ENCODE measurements at places on chromosomes 7 and 10.
A peak's percentile ranks its signal among the peaks of the same experiment; 100 is the strongest.

- DNase-seq, result no peak
These were observed 619.6 kb downstream of the ARL4A start for GRCh38 chr7:13307040-13307439.

DNA sequence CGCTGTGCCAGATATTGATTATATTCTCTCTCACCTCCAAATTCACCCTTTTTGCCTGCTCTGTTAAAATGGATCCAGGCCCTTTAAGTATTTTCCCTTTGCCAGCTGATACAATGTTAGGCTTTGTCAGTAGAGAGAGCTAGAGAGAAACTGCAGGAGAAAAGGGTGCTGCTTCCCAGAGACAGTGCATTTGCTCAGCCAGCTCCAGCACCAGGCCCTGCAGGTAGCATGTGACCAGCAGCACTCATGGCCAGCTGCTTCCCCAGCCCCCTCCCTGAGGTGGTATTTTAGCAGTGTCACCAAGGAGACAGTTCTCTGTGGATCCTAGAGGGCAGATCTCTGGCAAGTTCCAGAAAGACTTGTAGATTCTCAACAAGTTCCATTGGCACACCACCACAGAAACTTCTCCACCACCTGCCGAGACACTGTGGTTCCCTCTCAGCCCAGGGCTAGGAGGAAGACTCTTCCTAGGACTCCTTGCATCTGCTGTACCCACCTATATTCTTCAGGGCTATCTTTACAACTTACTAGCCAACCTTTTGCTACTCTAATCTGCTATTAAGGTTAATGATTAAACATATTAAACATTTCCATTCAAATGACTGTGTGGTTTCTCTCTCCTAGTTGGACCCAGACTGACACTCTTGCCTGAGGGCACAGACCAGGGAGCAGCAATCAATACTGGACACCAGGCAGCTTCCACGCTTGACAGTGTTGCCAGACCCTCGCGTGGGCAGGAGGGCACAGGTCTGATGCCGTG, 35.6 kb upstream of the ADAM12 start:
- no peak for DNase-seq

DNA sequence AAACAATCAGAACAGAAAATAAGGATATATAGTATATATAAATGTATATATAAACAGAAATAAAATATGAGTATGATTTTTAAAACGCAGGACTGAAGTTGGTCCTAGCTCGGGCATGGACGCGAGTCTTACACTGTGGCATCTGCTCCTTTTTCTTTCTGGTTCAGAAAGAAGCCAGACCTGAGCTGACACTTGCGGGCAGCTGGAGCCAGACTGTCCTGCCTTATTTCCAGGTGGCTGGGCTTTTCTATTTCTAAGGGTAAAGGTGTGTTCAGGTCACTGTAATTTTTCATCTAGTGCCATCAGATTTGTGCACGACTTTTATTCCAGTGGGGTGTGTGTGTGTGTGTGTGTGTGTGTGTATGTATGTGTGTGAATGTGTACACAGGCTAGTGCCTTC, 166.4 kb downstream of the GALNT17 start:
- DNase-seq, result no peak

- DNase-seq, result no peak
These were observed 79.3 kb upstream of the PDGFA start for GRCh38 chr7:598899-599298.

DNA sequence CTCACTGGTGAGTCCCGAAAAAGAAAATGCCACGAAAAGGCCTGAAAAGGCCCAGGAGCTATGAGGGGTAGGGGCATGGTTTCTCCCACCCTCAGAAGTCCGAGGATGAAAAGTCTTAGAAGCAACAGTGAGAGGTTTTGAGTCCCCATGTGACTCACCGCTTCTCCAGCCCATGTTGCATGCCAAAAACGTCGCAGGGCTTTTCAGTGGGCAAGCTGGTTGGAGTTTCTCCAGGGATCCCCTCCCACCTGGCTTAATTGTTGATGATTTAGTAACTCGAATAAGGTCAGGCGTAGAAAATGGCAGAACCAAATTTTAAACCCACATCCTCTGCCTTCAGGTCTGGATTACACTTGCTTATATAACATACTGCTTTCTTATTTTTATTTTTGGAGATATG, 96.3 kb upstream of the ARMC3 start:
- DNase-seq, result no peak

GRCh38 chr10:22504766-22505165, 159.5 kb downstream of the SPAG6 start:
- DNase-seq, result no peak

- DNase-seq, result no peak
These were observed 694.4 kb upstream of the C7orf33 start for GRCh38 chr7:147896121-147896520.

DNA sequence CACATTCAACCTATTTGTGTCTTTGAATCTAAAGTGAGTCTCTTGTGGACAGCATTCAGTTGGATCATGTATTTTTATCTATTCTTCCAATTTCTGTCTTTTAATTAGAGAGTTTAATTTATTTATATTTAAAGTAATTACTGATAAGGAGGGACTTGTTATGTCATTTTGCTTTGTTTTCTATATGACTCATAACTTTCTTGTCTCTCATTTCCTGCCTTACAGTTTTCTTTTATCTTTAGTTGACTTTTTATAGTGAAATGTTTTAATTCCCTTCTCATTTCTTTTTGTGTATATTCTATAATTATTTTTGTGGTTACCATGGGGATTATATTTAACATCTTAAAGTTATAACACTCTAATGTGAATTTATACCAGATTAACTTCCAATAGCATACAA, 7.3 kb upstream of the ZNF518A start:
- no peak for DNase-seq

- no peak for DNase-seq
These were observed 96.2 kb downstream of the CDH23 start for GRCh38 chr10:71492872-71493271.

- no peak for DNase-seq
These were observed 72.7 kb upstream of the MRLN start for GRCh38 chr10:59825932-59826331.

GRCh38 chr7:76063525-76063924, 15.6 kb downstream of the MDH2 start:
- DNase-seq, result peak; percentile 61

DNA sequence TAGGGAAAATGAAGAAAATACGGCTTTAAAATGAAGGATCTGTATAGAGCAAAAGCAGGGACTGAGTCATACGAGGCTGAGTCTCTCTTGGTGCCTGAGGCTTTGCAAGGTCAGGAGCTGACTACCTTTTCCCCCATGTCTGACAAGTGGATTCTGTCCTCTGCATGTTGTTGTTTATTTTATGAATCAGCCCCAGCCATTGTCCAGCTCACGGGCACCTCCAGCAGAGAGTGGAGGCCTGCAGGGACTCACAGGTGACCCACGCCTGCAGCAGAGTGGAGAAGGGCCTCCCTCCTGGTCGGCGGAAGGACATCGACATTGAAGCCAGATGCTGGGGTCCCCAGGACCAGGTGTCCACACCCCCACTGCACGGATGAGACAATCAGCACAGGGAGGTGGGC, 233.9 kb downstream of the WDR37 start:
- DNase-seq, result peak; percentile 2

- no peak for DNase-seq
These were observed 42.7 kb downstream of the PRF1 start for GRCh38 chr10:70559861-70560260.

DNA sequence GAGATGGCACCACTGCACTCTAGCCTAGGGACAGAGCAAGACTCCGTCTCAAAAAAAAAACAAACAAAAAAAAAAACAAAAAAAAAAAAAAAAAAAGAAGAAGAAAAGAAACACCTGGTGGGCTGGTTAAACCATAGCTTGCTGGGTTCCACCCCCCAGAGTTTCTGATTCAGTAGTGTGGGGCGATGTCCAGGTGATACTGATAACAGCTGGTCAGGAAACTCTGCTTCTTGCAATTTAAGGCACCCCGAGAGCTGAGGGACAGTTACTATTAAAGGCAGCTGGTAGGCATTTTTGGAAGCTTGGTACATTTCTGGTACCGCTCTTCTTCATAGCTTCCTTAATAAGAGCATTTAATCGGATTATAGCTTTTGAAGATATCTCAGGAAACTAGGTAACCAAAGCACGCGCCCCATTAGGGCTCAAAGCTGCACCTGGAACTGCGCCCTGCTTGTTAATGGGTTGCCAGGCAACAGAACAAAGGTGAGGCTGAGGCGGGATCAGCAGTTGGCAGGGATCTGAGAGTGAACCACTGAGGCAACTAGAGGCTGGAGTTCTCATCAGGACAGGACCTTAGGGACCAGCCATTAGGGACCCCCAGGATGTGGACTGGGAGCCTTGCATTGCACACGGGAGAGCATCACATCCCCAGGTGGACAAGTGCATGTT, 6.5 kb upstream of the SDK1 start:
- DNase-seq, result peak; percentile 59

DNA sequence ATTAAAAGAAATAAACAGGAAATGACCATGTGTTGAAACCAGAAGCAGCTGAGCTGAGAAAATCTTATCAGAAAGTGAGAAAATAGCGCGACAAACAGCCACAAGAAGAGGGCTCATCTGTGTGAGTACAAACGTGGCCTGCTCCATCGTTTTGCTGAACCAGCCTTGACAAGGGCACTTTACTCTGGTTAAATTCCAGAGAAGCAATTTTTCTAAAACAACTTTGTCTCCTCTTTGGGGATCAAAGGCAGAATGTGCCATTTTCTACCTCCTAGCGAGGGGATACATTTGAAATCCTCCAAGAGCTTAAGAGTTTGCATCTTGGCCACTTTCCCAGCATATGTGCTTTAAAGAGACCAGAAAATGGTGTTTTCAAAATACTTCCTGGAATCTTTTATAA, 51.3 kb upstream of the VIPR2 start:
- DNase-seq, result no peak

GRCh38 chr10:125149036-125149679, 11.2 kb downstream of the CTBP2 start:
- no peak for DNase-seq

GRCh38 chr7:33334349-33334748, 205.0 kb downstream of the BBS9 start:
- DNase-seq, result peak; percentile 47

- no peak for DNase-seq
These were observed 370.2 kb downstream of the LRMDA start for GRCh38 chr10:75801661-75802060.

- DNase-seq, result peak; percentile 96
These were observed 102.1 kb downstream of the CRPPA start for GRCh38 chr7:16318989-16319915.

- no peak for DNase-seq
These were observed 206.9 kb downstream of the WDR11 start for GRCh38 chr10:121058082-121058481.

DNA sequence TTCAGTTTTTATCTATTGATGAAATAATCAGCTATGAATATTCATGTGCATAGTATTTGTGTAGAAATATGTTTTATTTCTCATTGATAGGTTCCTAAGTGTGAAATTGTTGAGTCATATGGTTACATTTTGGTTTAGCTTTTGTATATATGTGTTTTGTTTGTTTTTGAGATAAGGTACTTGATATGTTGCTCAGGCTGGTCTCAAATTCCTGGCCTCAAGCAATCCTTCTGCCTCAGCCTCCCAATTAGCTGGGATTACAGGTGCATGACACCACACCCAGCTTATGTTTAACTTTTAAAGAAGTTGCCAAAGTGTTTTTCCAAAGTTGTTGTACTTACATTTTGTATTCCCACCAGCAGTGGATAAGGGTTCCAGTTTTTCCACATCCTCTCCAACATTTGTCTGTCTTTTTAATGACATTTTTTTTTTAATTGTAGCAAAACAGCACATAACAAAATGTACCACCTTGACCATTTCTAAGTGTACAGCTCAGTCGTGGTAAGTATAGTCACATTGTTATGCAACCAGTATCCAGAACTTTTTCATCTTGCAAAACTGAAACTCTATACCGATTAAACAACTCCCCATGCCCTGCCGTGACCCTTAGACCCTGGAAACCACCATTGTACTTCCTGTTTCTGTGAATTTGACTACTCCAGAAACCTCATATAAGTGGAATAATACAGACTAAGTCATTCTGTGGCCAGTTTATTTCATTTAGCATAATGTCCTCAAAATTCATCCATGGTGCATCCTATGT, 12.6 kb upstream of the UBE2D1 start:
- no peak for DNase-seq

- DNase-seq, result no peak
These were observed 254.7 kb downstream of the STK31 start for GRCh38 chr7:23964715-23965114.

DNA sequence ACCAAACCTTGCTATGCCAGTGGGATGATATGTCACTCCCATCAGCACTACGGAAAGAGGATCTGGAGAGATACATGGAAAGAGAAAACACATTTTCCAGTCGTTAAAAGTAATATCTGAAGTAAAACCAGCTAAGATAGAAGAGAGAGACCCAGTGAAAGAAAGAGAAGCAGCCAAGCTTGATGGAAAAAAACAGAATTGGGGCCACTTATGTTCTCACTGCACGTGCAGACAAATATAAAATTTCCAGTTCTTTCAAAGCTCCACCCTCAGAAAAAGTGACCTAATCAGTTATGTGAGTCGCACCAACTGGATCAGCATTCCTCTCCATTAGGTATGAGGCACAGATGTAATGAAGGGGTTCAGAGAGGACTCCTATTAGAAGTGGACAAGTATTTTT, 266.1 kb downstream of the MTERF1 start:
- DNase-seq, result no peak

DNA sequence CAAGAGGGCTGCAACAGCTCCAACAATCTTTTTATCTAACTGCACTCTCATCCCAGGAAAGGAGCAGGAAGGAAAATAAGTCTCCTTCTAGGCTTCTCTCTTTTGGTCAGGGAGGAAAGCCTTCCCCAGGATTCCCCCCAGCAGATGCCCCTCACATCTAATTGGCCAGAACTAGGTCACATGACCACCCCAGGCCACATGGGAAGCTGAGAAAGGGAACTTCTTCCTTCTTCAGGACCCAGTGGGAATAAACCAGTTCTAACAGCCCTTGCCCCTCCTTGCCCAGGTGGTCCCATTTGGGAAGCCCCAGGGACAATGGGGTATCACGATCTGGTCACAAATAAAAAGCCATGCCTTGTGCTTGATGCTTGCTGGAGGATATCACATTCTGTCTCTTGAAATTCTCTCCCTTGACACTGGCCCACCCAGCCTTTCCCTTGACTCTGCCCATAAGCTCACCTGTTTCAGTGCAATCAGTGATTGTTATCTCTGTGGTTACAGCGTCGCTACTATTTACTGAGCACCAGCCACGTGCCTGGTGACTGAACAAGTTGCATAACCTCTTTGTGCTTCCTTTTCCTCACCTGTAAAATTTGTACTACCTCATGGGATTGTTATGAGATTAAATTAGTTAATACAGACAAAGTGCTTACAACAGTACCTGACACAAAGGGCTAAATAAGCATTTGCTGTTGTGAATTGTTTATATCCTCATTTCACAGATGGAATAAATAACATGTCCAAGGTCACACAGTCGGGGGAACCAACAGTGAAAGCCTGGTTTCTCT, 9.0 kb upstream of the TACR2 start:
- peak; percentile 77 for DNase-seq

- no peak for DNase-seq
These were observed 69.2 kb upstream of the PPP2R2D start for GRCh38 chr10:131831561-131831960.

DNA sequence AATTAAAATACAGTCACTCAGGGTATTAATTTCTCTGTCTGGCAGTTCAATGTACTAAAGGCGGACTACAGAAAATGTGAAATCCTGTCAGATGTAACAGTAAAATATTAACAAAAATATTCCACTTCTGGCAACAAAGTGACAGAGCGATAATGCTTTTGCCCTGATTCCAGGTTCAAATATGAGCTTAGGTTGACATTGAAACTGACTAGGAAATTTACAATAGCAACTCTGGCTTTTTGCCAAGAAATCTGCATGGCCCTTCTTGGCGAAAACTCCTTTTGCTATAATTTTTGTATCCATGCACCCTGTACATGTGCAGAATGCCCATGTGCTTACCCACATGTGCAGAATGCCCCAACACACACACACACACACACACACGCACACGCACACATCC, 552.2 kb downstream of the MDFIC start:
- DNase-seq, result no peak

Data from SW480 (cell line).